ENCODE measurements at places on chromosomes 1 and 21.

DNA sequence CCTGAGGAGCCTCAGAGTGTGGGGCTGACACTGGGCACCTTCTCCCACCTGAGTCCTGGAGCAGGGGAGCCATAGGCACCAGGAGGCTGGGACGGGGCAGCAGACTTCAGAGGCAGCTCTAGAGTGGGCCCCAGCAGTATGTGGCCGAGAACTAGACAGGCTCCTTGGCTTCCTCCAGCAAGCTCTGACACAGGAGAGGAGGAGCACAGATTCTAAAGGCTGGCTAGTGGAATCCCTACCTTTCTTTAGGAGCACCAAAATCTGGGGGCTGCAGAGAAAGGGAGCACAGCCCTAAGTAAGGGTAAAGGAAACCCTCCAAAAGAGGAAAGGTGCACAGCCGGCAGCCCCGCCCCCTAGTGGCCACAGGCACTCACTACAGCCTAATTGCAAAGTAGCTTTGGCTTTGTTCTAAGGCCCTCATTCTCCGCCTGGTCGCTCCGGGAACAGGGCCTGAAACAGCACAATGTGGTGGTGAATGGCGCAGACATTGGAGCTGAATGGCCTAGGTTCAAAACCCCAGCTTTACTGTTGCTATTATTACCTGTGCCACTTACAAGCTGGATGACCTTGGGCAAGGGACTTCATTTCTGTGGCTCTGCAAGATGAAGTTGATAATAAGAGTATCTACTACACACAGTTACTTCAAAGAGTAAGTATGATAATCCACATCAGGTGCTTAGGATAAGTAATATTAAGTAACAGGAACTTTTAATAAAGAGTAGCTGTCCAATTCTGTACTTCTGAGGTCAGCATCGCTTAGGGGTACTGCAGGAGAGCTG, 8.8 kb upstream of the GUCA2A start:
- peak; percentile 55 for DNase-seq

GRCh38 chr1:28507646-28508434, 2.0 kb downstream of the RCC1 start:
- DNase-seq = peak; percentile 27

GRCh38 chr1:22611530-22611947, 24.9 kb upstream of the C1QA start:
- DNase-seq = peak; percentile 60

DNA sequence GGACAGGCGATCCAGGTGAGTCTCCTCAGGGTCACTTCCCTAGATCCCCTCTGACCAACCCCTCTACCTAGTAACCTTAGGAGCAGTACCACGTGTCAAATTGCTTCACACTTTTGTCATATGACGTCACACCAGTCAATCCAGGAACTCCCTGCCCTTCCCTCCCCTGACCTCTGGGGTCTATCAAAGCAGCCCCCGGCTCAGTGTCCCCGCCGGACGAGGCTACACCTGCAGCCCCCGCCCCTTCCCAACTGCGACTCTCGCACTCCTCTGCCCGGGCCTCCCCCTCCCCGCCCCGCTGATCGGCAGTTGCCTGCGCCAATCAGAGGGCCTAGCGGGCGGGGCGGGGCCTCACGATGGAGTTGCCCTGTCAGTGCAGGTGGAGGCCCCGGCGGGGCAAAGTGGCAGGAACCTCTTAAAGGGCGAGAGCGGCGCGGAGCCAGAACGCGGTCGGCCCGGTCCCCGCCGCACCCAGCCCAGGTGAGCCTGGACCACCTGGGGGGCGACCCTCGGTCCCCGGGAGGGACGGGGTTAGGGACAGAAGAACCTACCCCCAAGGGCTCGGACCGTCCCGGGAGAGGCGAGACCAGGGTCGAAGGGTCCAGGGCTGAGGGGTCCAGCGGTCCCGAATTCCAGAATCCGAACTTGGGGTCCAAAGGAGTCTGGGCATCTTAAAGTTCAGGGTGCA, 27.5 kb upstream of the EPB41 start:
- DNase-seq = peak; percentile 71

GRCh38 chr1:155978973-155979429, 654 bp upstream of the ARHGEF2 start:
- DNase-seq = peak; percentile 65

DNA sequence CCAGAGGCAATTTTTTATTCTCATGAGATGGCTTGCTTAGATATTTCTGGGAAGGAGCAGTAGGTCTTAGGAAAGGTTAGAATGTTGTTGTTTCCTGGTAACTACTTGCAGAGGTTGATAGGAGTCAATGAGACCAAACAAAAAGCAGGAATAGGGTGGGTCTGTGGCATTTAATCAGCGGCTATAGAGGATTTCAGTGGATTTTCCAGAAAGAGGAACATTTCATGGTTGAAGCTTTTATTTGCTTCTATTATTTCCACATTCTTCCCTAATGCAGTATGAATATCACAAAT, 111.3 kb upstream of the PALMD start:
- no peak for DNase-seq

GRCh38 chr21:25489673-25490072, 117.6 kb downstream of the MRPL39 start:
- no peak for DNase-seq

GRCh38 chr1:208103597-208104513, 140.3 kb downstream of the PLXNA2 start:
- DNase-seq = no peak

DNA sequence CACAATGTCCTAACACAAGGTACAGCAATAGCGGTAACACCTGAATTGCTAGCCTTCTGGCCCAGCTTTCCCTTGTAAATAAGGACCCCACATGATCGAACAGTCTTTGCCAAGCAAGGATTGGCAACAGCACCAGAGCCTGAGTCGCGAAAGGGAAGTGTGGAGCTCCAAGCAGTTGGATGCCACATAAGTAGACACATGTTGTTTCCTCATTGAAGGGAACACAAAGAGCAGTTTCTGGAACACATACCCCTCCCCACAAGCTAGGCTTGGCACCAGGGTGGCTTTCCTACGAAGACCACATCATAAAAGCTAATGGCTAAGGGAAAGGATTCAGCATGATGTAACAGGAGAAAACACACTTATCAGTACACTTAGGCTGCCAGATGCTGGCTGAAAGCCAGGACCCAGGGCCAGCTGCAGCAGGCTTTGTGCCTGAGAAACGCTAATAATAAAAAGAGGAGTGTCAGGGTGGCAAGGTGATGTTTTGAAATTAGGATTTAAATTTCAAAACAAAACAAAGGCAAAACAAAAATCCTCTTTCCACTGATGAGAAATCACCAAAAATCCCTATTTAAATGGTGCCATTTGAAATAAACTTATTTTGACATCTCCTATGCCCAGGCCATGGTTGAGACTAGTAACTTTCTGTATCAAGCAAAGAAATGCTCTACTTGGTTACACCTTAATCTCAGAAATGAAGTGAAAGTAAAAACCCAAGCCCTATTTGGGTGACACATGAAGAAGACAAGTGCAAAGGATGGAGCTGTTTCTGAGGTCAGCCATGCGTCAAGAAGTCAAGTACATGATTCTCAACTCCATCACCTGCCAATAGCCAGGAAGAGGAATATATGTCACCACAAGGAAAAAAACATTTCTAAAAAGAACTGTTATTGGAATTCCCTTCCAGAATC, 11.9 kb upstream of the CPLANE2 start:
- DNase-seq = peak; percentile 62

DNA sequence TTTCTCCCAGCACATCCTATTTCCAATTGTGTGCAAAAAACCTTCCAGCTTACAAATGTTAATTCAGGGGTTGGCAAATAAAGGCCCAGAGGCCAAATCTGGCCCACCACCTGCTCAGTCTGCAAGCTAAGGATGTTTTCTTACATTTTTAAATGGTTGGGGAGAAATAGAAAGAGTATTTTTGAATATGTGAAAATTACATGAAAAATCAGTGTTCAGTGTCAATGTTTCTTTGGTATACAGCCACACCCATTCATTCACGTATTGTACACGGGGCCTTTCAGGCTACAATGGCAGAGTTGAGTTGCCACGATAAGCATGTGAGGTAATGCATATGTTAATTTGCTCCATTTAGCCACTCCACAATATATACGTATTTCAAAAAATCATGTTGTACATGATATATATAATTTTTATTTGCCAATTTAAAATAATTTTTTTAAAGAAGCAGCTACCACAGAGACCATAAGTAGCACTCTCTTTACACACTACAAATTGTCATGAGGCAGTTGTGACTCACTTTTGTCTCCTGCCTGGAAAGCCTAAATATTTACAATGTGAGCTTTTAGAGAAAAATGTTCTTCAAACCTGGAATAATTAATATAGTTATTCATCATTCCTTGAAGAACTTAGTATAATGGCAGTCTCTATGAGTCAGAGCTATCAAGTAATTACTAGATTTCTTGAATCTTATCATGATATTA, 189.6 kb downstream of the SMYD3 start:
- DNase-seq = peak; percentile 71

GRCh38 chr1:93095804-93096585, 16.9 kb downstream of the MTF2 start:
- no peak for DNase-seq

DNA sequence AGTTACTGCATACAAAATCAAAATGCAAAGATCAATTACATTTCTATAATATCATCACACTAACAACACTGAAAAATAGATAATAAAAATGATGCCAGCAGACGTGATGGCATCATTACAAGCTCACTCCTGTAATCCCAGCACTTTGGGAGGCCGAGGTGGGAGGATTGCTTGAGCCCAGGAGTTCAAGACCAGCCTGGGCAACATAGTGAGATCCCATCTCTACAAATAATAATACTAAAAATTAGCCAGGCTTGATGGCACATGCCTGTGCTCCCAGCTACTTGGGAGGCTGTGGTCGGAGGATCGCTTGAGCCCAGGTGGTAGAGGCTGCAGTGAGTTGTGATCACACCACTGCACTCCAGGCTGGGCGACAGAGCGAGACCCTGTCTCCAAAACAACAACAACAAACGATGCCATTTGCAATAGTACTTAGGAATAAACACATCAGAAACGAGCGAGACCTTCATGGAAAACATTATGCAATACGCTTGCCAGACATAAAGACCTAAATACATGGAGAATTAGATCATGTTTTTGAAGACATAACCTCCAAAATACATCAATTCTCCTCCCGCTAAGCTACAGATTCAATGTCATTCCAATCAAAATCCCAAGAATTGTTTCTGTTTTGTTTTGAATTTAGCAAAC, 86.6 kb upstream of the ERRFI1 start:
- no peak for DNase-seq

DNA sequence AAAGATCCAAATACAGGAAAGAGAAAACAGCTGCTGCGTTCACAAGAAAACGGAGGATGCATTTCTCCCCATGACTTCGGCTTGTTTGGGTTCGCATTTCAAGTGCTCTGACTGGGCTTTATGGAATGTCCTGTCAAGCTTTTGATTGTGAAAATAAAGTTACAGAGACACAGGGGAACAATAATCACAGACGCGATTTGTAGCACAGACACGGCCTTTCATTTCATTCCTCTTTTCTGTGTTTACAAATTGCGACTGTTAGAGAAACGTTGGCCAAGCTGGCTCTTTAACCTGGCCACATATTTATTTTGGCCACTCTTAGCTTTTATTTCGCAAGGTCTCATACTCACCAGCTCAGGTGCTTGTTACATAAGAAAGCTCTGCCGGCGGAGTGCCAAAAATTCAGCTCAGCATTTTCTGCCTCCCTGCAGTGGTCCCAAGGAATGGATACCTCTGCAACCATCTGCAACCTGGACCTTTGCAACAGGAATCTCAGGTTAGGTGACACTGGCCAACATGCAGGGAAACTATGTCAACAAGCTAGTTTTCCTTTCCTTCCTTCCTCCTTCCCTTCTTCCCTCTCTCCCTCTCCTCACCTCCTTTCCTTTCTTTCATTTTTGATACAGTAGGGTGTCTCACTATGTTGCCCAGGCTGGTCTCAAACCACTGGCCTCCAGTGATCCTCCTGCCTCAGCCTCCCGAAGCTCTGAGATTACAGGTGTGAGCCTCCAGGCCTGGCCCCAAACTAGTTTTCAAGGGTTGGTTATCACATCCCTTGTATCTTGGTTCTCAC, 58.2 kb upstream of the SLC45A1 start:
- DNase-seq = peak; percentile 60

All from GM23248 (cell line).